Stimulated activated CD8-positive, alpha-beta memory T cell treated with anti-CD3 and anti-CD28 coated beads, Interleukin-4, amount 100 ng/mL, for 1 hour (primary cell): ENCODE measurements at places on chromosomes 2 and 18.

GRCh38 chr2:36406296-36406695, 50.7 kb downstream of the CRIM1 start:
- no peak for DNase-seq

DNA sequence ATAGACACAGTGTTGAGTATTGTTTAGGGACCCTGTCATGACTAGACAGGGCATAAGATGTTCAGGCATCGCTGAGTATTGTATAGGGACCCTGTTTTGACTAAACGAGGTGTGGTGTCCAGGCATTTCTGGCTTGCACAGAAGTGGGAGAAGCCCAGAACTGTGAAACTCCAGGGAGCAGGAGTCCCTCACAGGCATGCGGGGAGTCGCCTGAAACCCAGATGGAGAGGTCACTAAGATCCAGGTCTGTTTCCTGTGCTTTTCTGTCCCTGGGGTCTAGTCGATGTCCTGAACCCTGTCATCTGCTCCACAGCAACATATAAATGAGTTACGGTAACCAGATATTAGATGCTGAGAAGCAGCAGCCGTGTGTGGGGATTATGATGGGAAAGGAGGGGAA, 469.0 kb upstream of the SALL3 start:
- no peak for DNase-seq

GRCh38 chr2:68107475-68107874, 44.7 kb upstream of the C1D start:
- no peak for DNase-seq

DNA sequence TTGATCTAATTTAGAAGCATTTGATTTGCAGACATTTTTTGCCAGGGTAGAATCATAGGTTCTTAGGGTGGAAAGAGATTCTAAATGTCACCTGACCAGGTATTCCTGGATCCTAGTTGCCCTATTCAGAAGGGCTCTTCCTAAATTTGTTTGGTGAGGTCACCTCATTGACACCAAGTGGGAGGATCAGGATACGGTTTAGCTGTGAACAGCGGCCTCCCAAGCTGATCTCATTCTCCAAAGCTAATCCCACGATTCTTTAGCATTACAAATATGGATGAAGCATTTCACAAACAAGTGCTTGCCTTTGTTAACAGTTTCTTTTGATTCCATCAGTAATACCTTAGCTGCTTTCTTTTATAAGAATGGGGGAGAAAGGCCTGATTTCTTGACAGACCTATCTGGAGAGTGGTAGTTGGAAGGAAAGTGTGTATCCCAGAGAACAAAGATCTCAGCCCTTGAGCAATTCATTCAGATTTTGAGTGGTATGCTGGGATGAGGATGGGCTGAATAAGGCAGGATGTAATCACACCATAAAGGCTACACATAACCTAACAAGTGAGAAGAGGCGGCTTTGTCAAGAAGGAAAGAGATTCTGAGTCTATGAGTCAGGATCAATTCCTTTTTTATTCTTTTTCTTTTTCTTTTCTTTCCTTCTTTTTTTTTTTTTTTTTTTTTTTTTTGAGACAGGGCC, 16.6 kb downstream of the KCTD1 start:
- no peak for DNase-seq

DNA sequence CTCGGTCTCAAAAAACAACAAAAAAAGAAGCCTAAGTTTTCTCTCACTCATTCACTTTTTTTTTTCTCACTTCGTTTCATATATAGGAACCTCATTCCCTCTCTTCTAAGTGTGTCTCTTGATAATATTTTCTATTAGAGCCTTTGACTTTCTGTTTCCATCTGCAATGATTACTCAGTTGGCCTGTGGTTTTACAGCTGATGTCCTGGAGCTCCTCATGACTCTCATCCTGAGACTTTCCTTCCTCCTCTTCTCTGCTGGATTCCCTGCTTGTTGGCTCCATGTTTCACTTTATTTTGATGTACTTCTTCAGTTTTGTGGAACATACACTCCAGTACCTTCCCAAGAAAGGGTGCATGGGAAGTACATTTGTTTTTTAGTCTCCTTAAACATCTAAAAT, 154.2 kb upstream of the GATA6 start:
- DNase-seq: no peak

GRCh38 chr18:64993695-64994094, 757.1 kb upstream of the CDH7 start:
- no peak for DNase-seq

DNA sequence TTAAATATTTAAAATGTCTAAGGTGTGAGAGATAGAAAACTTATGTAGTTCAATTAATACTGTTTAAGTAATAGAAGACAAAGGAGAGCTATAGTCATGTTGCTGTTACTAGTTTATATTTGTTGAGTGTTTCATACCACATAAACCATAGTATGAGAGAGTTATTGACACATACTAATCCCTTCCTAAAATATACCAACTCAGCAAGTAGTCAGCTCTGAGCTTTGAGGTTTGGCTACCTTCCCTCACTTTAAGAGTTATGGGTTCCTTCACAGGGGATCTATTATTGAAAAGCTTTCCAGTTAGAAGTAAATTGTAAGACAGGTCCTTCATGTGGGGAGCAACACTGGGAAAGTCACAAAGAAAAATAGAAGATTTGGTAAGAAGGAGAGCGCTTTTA, 701.6 kb upstream of the ZEB2 start:
- no peak for DNase-seq
